NCI-H1930 (cell line): ENCODE measurements at places on chromosomes 2 and 18.

- no peak for DNase-seq
These were observed 9.0 kb upstream of the ARHGEF4 start for GRCh38 chr2:130827502-130828251.

- DNase-seq = no peak
These were observed 24.6 kb downstream of the DOCK10 start for GRCh38 chr2:225017713-225018112.

DNA sequence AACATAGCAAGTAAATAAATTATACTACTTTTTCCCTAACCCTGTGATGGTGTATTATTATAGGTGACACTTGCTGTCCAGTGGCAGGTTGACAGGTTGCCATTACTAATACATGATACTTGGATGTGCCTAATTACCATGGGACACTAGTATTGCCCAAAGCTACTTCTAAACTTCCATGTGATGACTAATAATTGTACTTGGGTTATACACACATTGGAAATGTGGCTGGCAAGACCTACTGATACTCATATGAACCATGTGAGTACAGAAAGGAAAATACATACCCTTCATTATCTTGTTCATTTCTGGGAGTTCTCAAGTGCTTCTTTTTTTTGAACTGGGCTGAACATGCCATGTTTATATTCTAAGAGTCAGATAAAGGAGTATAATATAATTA lies 156.4 kb downstream of the IKZF2 start:
- DNase-seq = no peak

DNA sequence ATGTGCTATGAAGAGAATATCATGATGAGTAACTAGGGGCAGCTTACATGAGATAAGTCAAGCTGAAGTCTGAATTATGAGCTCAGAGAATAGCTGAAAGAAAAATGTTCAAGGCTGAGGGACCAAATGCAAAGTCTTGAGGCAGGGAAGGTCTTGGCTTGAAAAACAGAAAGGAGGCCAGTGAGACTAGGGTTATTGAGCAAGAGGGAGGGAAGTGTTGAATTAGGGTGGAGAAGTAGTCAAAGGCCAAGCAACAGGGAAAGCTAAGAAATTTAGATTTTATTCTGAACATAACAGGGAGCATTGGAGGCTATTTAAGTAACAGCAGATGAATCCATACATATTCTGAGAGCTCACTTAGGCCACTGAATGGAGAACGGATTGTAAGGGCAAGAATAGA lies 11.4 kb upstream of the ALMS1 start:
- DNase-seq = no peak

GRCh38 chr18:49225160-49225559 lies 235.3 kb downstream of the DYM start:
- DNase-seq = no peak

DNA sequence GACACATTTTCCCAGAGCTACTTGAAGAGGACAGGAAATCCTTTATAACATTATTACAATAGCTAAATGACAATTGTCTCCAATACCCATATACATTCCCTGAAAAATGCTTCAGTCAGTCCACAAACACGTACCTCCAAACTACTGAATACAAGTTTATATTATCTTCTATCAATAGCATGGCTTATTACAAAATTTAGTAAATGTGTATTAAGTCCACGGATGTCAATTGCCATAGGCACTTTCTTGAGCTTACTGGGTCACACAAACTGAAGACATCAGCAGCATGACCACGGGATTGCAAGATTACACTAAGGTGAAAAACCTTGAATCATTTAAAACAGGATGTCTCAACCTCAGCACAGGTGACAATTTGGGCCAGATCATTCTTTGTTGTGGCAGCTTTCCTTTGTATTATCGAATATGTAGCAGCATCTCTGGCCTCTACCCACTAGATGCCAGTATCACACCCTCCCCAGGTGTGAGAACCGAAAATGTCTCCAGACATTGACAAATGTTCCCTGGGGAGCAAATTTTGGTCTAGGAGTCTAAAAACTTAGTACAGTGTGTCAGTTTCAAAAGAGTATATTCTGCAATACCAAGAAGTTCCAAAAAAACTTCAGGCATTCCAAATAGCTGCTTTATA lies 1.4 kb downstream of the MBD2 start:
- DNase-seq = no peak

DNA sequence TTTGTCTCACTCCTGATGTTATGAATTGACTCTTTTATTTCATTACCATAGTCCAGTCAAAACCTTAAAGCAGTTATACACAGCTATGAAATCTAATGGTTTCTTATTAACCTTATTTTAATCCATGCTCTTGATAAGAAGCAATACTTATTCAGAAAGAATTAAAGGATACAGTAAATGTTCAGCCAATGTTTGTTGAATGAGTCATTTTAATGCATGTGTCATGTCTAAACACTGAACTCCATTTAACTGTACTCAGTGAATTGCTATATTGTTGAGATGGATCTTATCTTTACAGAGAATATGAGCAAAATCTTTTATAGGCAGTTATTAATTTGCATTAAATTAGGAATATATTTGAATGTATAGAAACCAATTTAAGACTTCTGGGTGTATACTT lies 135.1 kb upstream of the TFPI start:
- no peak for DNase-seq

- no peak for DNase-seq
These were observed 26.9 kb downstream of the MBP start for GRCh38 chr18:77105680-77106079.
